Activated naive CD4-positive, alpha-beta T cell treated with anti-CD3 and anti-CD28 coated beads for 36 hours (primary cell): ENCODE measurements at places on chromosomes 3 and 15. TPM values are rescaled to one million over a fixed set of nuclear protein-coding genes. Genes with fewer than 3 reads are reported as not detected.

GRCh38 chr15:39165020-39165706, 415.7 kb upstream of the THBS1 start:
- DNase-seq = no peak

The ACKR4 gene
- not detected for total RNA-seq

- no peak for DNase-seq
Measured at GRCh38 chr3:159787794-159788205, 200.8 kb upstream of the IL12A start.

- DNase-seq = no peak
Measured at GRCh38 chr3:118636841-118637240, 397.8 kb downstream of the IGSF11 start.

DNA sequence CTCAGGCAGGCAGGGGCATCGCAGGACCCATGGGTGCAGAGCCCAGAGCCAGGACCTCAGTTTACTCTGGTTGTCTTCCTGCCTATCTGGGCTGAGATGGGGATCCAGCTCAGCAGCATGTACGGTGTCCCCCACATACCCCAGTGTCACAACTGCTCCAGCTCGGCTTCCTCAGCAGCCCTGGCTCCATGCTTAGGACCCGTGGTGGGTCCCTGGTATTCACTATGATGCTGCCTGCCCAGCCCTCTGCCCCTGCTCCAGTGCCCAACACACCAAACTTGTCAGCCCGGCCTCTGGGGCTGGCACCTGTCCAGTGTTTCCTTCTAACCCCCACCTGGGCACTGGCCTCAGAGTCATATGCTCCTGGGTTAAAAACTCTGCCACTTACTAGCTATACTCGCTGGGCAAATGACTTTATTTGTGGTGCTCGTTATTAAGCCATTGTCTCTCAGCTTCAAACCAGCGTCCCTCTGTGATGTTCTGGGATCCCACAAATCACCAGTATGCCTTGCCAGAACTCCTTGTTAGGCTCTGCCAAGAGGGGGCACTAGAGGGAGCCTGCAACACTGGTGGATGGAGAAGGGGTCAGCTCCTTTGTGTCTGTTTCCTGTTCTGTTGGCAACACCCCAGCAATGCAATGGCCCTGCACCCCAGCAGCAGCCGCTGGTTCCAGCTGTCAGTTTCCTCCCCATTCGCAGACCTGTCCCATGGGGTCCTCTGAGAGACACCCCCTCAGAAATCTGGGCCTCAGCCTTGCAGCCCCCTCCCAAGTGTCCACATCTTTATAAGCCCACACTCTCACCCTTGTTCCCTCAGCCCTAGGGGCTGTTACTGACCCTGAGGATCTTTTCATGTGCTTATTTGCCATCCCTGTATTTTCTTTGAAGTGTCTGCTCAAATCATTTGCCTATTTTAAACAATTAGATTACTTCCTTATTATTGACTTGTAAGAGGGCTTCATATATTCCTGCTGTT, 24.1 kb upstream of the MRPS22 start:
- peak; percentile 14 for DNase-seq

DNA sequence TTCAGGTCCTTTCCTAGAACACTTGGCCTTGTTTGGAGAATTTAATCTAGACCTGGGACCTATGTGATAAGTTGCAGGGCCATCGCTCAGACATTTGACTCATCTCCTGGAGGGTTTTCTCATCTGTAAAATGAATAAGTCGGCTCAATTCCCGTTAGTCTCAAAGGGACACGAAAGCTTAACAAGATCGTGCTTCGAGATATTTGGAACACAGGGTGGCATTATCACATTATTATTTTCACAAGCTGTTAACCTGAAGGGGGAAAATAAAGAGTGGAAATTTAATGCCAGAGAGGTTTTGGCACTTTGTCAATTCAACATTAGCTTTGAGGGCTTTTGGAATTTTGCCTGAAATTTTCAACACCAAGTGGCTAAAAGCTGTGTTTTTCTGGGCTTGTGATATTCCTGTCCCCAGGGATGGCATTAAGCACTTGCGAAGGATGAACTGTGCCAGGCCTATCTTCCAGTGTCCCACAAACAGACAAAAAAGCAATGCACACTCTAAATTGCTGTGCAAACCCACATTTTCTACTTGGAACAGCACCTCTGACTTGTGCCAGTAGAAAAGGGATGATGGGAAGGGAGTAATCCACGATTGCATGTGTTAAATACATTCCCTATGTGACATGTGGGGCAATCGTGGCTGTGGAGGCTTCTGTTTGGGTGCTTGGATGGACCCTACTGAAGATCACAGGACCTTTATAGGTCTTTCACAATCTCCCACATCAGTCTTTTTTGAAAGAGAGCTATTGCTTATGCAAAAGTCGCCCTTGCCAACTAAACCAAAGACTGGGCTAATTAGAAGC, 478.7 kb downstream of the MFSD1 start:
- DNase-seq = no peak

- DNase-seq = no peak
Measured at GRCh38 chr3:127735767-127736693, 63.3 kb downstream of the ABTB1 start.

The KLHL25 gene
- 5.4 TPM for total RNA-seq

- DNase-seq = peak; percentile 87
Measured at GRCh38 chr3:51682079-51682478, 11.0 kb downstream of the TEX264 start.

DNA sequence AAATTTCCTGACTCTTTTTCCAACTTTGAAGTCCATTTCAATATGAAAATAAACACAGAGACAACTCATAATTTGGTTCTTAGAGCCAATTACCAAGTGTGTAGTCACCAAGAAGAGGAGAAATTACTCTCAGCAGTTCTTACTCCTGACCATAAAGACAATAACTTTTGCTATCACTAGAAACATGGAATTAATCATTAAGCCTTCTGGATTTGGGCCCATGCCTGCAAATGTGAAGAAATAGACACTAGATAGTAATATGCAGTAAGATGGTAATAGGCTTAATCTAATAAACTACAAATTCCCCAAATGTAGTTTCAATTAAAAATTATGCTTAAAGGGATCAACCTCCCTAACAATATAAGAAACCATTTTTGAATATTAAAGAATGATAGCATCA, 185.1 kb upstream of the AGTR1 start:
- no peak for DNase-seq

GRCh38 chr3:151227266-151227806, 24.3 kb upstream of the GPR171 start:
- no peak for DNase-seq

DNA sequence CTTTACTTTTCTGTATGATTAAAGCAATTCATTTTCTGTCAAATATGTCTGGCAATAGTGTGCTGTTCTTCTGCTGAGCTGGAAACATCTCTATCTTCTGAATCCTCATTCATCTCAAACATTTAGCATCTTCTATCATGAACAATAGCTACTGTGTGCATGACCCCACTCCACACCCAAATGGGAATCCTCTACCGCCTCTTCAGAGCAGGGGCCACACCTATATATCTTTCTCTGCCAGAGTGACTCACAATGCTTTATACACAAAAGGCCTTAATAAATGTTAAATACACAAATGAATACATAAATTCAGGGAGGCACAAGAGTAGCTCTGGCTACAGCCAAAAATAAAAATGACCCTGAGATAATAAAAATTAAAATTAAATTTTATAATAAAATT, 8.0 kb downstream of the ALDH1A2 start:
- DNase-seq = no peak

DNA sequence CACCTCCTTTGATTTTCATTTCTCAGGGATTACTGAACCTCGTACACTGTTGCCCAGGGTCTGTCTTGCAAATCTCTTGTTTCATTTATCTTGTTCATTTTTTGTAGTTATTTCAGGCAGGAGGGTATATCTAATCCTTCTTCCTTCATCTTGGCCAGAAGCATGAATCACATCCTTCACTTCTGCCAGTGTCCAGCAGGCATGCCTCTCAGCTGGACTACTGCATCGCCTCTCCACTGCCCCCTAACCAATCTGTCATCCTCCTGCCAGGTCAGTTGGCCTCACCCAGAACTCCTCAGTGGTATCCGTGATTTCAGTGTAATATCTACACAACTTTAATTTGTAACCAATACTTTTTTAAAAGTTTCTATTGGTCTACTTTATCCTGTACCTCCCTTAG, 297.9 kb downstream of the GABRG3 start:
- no peak for DNase-seq

DNA sequence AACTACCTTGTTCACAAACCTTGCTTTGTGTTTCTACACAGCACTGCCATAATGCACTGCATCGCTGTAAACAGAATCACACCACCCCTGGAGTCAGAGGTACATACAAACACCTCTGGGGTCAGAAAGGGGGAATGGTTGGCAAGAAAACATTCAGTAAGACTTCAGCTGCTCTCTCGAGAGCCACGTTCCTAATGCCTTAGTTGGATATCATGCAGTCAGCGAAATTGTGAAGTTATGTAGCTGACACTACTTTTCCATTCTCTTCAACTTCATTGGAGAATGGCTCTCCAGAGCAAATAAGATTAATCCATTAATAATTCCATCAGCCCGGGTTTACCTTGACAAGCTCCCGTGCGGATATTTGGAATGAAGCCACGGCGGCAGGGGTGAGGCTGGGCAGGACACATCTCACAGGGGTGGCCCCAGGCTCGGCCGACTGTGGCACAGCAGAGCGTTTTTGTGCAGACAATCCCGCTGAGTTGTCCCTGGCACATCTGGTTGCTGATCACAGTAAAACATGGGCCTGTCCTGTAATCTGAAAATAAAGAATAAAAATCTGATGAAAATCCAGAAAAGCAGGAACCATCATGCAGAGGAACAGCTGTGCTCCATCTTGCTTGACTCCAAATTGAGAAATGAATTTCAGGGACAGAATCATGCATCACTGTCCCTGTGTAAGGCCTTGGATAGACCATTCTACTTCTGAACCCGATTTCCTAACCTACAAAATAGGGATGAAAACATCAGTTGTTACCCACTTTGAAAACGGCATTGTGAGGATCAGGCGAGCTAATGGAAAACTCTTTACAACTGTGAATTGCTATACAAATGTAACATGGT, 108.0 kb downstream of the FBN1 start:
- DNase-seq = no peak

The ASB14 gene
- not detected for total RNA-seq

GRCh38 chr15:67083135-67083762, 17.8 kb downstream of the SMAD3 start:
- no peak for DNase-seq

DNA sequence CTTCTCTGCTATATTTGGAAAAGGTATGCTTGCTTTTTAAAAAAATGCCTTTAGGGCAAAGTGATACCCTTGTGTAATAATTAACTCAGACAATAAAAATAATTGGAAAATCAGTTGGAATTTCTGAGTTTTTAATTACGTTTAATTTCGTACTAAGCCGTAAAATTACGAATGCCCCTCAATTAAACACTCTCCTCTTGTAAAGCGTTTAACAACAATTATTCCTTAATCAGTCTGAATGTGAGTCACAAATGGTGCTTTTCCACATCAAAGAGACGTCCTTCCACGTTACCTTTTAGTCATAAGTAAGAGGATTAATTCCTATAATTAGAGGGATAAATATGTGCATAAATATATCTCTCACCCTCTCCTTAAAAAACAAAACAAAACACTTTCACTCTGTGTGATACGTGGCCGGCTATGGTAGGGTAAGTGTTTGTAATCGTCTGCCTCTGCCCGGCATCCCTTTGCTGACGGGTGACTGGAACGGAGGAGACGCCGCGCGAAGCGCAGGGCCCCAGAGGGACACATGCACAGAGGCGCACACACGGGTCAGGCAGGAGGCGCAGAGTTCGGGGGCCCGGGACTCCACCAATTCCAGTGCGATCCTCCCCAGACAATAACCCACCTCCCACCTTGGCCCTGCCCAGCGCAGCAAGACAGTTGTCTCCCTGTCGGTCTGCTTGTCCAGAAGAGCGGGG, 9.7 kb upstream of the MEIS2 start:
- no peak for DNase-seq

DNA sequence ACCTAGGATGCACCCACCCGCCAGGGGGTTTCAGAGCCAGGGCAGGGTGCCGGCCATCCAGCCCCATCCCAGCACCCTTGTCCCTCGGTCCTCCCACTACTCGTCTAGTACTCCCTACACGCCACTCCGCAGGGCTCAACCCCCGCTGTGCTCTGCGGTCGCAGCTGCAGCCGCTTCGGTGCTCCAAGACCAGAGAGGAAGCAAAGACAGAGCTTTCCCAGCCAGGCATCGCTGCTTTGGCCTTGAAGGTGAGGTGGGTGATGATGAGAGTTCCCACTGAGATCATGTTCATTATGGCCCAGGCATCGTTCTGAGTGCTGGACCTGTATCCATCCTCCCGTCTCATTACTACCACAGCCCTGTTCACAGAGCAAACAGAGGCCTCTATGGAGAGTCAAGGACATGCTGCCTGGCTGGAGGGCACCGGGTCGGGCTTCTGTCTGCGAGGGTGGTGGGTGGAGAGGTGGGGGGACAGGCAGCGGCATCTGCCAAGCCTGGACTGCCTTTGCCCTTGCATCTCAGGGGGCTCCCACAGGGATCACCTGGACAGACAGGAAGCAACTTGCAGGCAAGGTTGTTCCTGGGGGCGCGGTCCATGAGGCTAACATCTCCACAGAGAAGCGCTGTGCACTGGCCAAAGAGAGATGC, 66.9 kb downstream of the KLF13 start:
- DNase-seq = no peak

GRCh38 chr3:30620402-30621360, 14.3 kb downstream of the TGFBR2 start:
- DNase-seq = peak; percentile 73

The TGM4 gene
- not detected for total RNA-seq

- DNase-seq = no peak
Measured at GRCh38 chr15:59002418-59002859, 15.0 kb downstream of the RNF111 start.

The MED12L gene
- 1.4 TPM for total RNA-seq

DNA sequence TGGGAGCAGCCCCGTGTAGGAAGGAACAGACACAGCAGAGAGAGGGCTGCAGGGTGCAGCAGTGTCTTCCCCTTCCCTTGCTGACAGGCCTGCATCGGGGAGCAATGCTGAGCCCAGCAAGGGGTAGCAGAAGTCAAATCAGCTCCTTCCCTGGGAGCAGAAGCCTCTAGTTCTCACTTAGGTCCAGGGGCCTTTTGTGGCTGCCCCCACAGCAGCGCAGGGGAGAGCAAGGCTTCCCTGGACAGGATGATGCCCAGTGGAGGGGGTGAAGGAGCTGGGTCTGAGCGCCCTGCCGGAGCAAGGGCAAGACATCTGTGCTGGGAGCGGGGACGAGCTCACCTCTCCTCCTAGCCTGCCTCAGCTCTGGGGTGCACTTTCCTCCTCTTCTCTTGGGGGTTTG, 827 bp downstream of the PLCB2 start:
- peak; percentile 44 for DNase-seq

The HDAC11 gene
- total RNA-seq = 1.6 TPM

The CCDC33 gene
- not detected for total RNA-seq

The RBM15B gene
- total RNA-seq = 12.8 TPM

DNA sequence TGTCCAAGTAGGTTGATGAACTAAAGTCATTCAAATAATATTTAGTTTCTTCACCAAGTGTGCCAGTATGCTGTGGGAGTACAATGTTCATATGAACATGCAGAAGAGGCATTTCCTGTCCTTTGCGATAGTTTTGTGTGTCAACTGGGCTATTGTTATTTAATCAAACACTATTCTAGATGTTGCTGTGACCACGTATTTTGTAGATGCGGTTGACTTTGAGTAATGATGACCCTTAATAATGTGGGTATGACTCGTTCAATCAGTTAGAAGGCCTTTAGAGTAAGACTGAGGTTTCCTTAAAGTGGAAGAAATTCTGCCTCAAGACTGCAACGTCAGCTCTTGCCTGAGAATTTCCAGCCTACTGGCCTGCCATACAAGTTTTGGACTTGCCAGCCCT, 470.7 kb upstream of the CBLB start:
- DNase-seq = no peak

The TRH gene
- not detected for total RNA-seq

- no peak for DNase-seq
Measured at GRCh38 chr15:78007964-78008886, 69.3 kb downstream of the TBC1D2B start.

GRCh38 chr3:114192136-114192535, 13.3 kb upstream of the DRD3 start:
- no peak for DNase-seq
